Mesenchymal stem cell (in vitro differentiated cells and primary cell): ENCODE measurements at places on chromosomes 4 and X.

GRCh38 chr4:55947912-55948725, 626 bp upstream of the CEP135 start:
- DNase-seq, result peak; percentile 98

GRCh38 chr4:180665994-180666824, 1577.0 kb upstream of the TENM3 start:
- DNase-seq, result peak; percentile 58

GRCh38 chrX:36414056-36414455, 494.5 kb downstream of the CFAP47 start:
- DNase-seq, result peak; percentile 8

DNA sequence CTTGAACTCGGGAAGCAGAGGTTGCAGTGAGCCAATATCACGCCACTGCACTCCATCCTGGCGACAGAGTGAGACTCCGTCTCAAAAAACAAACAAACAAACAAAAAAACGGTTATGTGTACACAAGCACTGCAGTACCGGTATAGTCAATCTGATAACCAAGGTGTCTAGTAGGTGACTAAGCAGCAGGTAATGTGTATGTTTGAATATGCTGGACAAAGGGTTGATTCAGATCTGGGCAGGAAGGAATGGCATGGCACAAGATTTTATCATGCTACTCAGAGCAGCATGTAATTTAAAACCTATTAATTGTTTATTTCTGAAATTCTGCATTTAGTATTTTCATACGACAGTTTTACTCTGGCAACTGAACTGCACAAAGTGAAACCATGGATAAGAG, 41.7 kb downstream of the MAGEC1 start:
- DNase-seq, result no peak

GRCh38 chr4:173091362-173091761, 77.2 kb upstream of the GALNT7 start:
- DNase-seq, result no peak

GRCh38 chr4:113355550-113356371, 306.3 kb downstream of the ANK2 start:
- DNase-seq, result peak; percentile 91
